ENCODE measurements at places on chromosomes 5 and 9.

GRCh38 chr9:72268961-72269360, 96.0 kb downstream of the ZFAND5 start:
- H3K4me3 ChIP-seq, result no peak overlapping the region
- no peak for DNase-seq
- H3K36me3 ChIP-seq, result no peaks in the 10 kb centered on the region
- H3K4me1 ChIP-seq, result no peaks in the 10 kb centered on the region
- H3K27me3 ChIP-seq, result no peaks in the 10 kb centered on the region

DNA sequence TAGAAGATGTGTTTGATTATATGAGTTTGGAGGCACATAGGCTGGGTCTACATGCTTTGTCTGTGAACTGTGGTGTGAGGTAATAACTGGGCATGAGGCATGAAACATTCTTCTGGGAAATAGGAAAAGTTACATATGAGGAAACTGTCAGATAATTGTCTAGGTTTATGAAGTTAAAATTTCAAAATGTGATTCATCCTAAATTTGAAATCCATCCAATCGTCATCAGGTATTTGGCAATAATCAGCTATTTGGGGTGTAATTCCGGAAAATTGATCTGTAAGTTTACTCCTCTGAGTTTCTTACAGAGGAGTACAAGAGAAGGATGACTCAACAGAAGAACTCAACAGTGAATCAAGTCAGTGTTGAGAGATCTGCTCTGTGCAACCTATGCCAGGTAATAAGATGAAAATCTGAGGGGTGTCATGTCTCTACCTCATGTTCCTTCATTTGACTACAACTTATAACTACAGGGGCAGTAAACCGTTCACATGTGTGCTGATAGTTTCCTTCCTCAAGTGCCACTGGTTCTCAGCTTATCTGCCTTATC, 1171.6 kb upstream of the CDH18 start:
- no peaks in the 10 kb centered on the region for H3K4me1 ChIP-seq
- no peak overlapping the region for H3K27ac ChIP-seq
- H3K27me3 ChIP-seq, result no peaks in the 10 kb centered on the region
- H3K36me3 ChIP-seq, result no peaks in the 10 kb centered on the region
- H3K4me3 ChIP-seq, result no peak overlapping the region
- no peak for DNase-seq

- H3K27me3 ChIP-seq, result no peaks in the 10 kb centered on the region
- no peaks in the 10 kb centered on the region for H3K4me1 ChIP-seq
- H3K36me3 ChIP-seq, result peaks cover 11% of the 10 kb centered on the region
These were observed 33.7 kb downstream of the SLC31A2 start for GRCh38 chr9:113184539-113184938.

DNA sequence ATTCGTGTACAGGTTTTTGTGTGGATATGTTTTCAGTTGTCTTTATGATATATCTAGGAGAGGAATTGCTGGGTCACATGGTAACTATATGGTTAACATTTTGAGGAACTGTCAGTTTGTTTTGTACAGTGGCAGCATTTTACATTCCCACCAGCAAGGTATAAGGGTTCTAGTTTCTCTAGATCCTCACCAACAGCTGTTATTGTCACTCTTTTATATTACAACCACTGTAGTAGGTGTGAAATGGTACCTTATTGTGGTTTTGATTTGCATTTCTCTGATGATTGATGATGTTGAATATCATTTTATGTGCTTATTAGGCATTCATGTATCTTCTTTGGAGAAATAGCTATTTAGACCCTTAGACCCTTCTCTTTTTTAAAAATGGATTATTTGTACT, 82.9 kb downstream of the CCDC171 start:
- H3K27ac ChIP-seq, result no peak overlapping the region
- H3K27me3 ChIP-seq, result no peaks in the 10 kb centered on the region
- no peak overlapping the region for H3K4me3 ChIP-seq

DNA sequence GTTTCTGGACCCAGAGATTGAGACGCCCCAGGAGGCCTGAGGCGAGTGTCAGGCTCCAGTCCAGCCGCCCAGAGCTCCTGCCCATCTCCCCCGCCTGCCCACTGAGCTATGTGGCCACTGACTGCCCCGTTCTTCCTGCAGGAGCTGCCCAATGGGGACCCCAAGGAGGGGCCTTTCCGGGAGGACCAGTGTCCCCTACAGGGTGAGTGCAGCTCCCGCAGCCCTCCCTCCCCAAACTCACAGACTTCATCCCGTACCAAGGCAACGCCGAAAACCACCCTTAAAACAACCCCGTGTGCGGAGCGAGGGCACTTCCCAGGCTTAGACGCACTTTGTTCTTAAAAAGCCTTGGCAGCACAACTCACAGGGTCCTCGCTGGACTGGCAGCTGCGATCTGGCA, 23.4 kb downstream of the NKD2 start:
- no peaks in the 10 kb centered on the region for H3K4me1 ChIP-seq
- no peak overlapping the region for H3K27ac ChIP-seq
- DNase-seq, result no peak

- no peak overlapping the region for H3K27ac ChIP-seq
- H3K4me3 ChIP-seq, result no peak overlapping the region
- no peaks in the 10 kb centered on the region for H3K27me3 ChIP-seq
These were observed 77.7 kb downstream of the ZNF354C start for GRCh38 chr5:179137643-179138567.

DNA sequence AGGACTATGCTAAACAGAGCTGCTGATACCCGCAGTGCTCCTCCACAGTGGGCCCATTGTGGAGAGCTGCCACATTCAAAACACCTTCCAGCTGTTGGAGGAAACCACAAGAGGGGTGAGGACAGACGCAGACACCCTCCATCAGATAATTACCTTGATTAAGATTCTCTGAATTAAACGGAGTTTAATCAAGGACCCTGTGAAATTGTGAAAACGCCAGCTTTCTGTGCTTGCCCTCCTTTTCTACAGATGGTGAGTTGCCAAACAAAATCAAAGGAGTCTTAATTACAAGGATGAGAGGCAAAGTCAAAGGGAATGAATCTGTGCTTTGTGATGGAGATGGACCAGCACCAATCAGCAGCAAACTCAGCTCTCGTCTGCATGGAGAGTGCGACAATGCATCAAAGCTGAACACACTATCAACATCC, 596.1 kb downstream of the ELAVL2 start:
- H3K36me3 ChIP-seq, result no peaks in the 10 kb centered on the region
- H3K27ac ChIP-seq, result no peak overlapping the region

DNA sequence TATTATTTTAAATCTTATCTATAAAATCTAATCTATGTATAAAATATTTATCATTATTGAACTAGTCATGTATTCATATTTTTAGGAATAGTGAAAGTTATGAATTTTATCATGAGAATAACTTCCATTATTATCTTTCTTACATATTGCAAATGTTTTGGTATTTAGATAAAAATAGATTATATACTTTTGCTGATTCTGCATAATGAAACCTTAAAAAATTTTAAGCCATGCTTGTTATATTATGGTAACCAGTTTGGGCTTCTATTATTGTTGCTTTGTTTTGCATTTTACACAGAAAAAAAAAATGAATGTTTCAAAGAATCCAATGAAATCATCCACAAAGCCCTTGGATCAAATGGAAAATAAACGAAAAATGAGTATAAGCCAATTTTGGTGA, 772.5 kb downstream of the NR2F1-AS1 start:
- no peaks in the 10 kb centered on the region for H3K36me3 ChIP-seq
- no peak overlapping the region for H3K4me3 ChIP-seq
- H3K4me1 ChIP-seq, result no peaks in the 10 kb centered on the region

- H3K4me1 ChIP-seq, result peaks cover 6% of the 10 kb centered on the region
- peak overlapping the region; percentile 83 for H3K27ac ChIP-seq
- H3K27me3 ChIP-seq, result no peaks in the 10 kb centered on the region
- DNase-seq, result no peak
These were observed 682 bp downstream of the DHX29 start for GRCh38 chr5:55306641-55307382.

DNA sequence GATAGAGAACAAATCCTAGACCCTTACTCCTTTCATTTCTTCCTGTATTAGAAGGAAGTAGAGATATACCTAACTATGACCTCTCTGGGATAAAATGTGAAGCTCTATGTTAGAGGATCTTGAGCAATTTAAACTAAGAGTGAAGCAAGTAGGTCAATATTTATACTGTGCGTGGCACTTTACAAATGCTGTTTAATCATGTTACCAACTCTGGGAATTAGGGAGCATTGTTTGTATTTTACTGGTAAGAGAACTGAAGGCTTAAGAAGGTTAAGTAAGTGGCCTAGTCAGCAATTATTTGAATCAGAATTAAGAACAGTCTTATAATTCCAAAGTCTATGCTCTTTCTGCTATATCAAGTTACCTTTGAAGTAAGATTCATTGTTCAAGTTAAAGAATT, 12.0 kb downstream of the TNC start:
- no peak overlapping the region for H3K27ac ChIP-seq
- no peaks in the 10 kb centered on the region for H3K36me3 ChIP-seq
- no peaks in the 10 kb centered on the region for H3K4me1 ChIP-seq
- H3K27me3 ChIP-seq, result no peaks in the 10 kb centered on the region
- H3K4me3 ChIP-seq, result no peak overlapping the region

GRCh38 chr9:107008011-107008410, 145.0 kb downstream of the ZNF462 start:
- H3K4me3 ChIP-seq, result no peak overlapping the region
- no peaks in the 10 kb centered on the region for H3K36me3 ChIP-seq
- DNase-seq, result no peak
- H3K27me3 ChIP-seq, result no peaks in the 10 kb centered on the region
- no peaks in the 10 kb centered on the region for H3K4me1 ChIP-seq

- H3K4me1 ChIP-seq, result no peaks in the 10 kb centered on the region
- no peak overlapping the region for H3K4me3 ChIP-seq
These were observed 68.4 kb downstream of the PBX3 start for GRCh38 chr9:125815568-125815967.

DNA sequence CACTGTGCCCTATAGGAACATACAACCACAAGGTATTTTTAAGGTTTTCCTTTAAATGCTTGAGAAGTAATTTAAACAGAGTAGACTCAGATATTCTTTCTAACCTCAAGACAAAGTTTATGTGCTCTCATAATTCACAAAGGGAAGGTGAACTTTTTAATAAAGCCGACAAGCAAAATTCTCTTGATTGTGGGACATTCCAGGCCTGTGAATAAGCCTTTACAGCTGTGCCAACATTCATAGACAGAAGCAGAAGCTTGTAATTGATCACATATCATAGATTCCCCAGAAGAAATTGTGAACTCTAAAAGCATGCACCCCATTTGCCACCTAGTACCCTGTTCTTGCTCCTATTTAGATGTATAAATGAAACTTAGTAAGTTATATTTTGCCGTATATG, 1107.8 kb upstream of the SEMA6A start:
- H3K4me1 ChIP-seq, result no peaks in the 10 kb centered on the region
- DNase-seq, result no peak
- no peaks in the 10 kb centered on the region for H3K36me3 ChIP-seq

DNA sequence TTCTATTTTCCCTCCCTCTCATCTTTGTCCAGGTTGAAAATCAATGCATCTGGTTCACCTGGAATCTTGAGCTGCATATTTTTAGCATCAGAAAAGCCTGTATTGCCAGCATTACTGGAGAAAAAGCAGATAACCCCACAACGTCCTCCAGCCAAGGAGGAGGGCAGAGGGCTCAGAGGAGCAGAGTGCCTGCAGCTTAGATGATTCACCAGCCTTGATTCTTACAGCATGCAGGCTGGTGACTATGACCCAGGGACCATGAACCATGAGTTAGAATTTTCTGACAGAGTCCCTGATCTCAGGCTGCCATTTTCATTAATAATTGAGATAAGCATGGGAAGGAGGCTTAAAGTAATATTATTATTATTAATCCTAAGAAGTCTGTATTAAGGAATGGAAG, 278.2 kb downstream of the BRINP1 start:
- no peak overlapping the region for H3K27ac ChIP-seq
- H3K4me3 ChIP-seq, result no peak overlapping the region
- no peak for DNase-seq

DNA sequence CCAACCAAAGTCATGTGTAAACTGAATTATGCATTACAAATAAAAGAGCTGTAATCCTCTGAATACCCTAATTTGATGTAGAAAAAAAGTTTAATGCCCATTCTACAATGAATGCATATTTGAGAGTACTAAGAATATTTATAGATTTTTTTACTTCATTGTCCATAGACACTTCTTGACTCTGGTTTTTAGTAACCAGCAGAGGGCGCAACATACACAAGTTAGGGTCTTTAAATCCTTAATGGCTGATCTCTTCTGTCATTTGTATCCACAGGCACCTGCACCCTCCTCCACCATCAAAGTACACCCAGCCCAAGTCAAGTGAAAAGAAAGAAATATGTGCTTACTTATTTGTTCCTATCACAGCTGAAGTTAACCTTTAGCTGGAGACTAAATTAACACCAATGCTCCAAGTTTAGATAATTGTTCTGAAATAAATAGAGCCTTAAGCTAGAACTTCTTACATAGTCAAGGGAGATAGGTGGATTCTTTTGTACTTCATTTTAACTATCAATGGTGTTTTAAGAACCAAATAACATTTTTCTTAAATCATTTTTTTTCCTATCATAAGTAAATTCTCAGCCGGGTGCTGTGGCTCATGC, 524.2 kb upstream of the DAB2 start:
- no peaks in the 10 kb centered on the region for H3K27me3 ChIP-seq
- DNase-seq, result no peak
- H3K4me3 ChIP-seq, result no peak overlapping the region
- no peak overlapping the region for H3K27ac ChIP-seq
- H3K4me1 ChIP-seq, result no peaks in the 10 kb centered on the region

- no peak for DNase-seq
- peak overlapping the region; percentile 97 for H3K27ac ChIP-seq
- H3K27me3 ChIP-seq, result no peaks in the 10 kb centered on the region
- H3K4me3 ChIP-seq, result no peak overlapping the region
- no peaks in the 10 kb centered on the region for H3K4me1 ChIP-seq
These were observed 93.4 kb downstream of the DAB2IP start for GRCh38 chr9:121744687-121745395.

DNA sequence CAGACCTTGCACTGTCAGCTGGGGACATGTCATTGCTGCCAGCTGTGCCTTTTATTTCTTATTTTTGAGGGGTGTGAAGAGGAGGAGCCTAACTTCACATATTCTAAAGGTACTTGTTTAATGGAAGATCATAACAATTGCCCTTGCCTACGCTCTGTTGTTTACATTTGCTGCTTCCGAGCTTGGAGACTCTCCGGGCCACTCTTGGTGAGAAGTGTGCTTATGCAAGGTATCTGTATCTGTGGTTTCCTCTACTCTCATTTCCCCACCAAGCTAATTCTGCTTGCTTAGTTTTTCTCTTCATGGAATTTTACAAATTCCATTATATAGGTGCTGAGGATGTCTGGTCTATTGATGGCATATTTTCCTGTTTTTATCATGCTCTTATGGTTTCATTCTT, 105.3 kb downstream of the RASGRF2 start:
- H3K4me3 ChIP-seq, result no peak overlapping the region
- no peaks in the 10 kb centered on the region for H3K4me1 ChIP-seq
- DNase-seq, result no peak
- H3K27me3 ChIP-seq, result no peaks in the 10 kb centered on the region

- no peak overlapping the region for H3K4me3 ChIP-seq
- peaks cover 1% of the 10 kb centered on the region for H3K27me3 ChIP-seq
- peak; percentile 73 for DNase-seq
- no peaks in the 10 kb centered on the region for H3K36me3 ChIP-seq
These were observed 2.7 kb upstream of the LHX2 start for GRCh38 chr9:124008694-124009530.

Measured in aorta (tissue), 5 donors.